ENCODE measurements at places on chromosomes 6 and 20.

DNA sequence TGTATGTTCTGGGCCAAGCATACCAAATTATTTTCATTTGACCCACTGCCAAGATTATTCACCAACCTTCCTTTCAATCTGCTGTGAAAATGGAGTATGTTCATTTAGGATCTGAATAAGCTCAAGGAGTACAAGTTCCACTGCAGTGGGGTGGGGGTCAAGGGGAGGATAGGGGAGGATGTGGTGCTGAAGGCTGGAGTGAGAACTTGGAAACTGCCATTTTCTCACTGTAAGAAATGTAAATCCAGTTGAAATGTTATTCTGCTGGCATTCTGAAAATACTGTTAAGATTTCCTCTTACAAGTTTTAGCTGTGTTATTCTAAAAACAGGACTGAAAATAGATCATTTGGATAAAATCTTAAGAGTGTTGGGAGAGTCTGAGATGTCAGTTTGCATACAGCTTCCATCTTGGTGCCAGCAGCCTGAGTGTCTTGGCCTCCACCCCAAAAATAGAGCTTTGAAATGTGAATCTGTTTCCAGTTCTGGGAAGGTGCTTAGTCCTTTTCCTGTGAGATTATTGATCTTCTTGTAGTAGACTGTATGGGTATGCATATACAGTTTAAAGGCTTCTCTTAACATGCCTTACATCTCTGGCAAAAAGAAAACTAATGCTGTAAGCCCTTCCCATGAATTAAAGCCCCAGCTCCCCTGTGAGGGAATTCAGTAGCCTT is 84.3 kb downstream of the CTNNBL1 start:
- DNase-seq, result no peak

DNA sequence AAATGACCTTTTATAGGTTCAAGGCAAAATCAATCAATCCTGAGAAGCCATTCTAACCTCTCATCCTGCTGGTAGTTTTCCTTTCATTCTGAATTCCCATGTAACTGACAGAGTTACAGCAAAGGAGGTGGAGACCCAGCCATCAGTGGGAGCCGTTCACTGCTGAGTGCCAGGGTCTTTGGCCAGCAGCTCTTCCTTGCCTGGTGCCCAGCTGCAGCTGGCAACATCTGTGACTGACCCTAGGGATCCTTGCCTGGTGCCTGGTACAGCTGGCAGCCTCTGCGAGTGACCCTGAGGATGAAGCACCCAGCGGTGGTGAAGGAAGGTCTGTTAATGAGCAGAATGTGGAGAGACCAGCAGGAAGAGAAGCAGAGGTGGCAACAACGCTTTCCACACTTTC is 314.6 kb downstream of the THBS2 start:
- DNase-seq, result no peak

GRCh38 chr20:57708694-57709673 is 831 bp downstream of the PMEPA1 start:
- no peak for DNase-seq

DNA sequence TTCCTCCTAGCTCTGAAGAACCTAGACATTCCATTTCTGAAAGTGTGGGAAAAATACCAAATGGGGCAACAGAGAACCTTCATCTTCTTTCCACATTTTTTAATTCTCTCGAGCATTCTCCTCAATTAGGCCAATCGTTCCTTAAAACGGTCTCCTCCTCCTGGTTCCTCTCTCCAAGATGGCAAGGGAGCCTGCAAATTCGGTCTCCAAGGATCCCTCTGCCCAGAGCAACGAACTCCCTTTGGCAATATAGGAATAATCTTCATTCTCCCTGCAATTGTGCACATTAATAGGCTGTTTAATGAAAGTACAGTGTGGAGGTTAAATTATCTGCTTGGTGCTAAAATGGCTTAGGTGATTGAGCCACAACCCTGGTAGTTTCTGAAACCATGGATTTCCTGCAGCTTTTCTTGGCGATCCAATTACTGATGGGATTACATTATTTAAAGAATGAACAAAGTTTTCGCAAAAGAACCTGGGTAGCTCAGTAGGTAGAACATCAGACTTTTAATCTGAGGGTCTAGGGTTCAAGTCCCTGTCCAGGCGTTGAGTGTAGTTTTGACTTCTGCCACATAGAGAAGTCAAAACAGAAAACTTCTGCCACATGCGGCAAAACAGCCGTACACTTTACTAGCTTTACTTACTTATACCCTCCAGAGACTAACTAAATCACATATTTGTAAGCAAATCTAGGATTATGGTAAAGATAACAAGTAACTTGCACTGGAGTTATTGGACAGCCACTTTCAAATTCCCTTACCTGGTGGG is 102.9 kb upstream of the ZNF184 start:
- DNase-seq, result no peak

- no peak for DNase-seq
Measured at GRCh38 chr20:23138682-23139081, 52.6 kb upstream of the CD93 start.

GRCh38 chr6:90146024-90146423 is 150.6 kb downstream of the BACH2 start:
- DNase-seq, result no peak

- DNase-seq, result no peak
Measured at GRCh38 chr6:54718541-54719023, 128.0 kb upstream of the FAM83B start.

DNA sequence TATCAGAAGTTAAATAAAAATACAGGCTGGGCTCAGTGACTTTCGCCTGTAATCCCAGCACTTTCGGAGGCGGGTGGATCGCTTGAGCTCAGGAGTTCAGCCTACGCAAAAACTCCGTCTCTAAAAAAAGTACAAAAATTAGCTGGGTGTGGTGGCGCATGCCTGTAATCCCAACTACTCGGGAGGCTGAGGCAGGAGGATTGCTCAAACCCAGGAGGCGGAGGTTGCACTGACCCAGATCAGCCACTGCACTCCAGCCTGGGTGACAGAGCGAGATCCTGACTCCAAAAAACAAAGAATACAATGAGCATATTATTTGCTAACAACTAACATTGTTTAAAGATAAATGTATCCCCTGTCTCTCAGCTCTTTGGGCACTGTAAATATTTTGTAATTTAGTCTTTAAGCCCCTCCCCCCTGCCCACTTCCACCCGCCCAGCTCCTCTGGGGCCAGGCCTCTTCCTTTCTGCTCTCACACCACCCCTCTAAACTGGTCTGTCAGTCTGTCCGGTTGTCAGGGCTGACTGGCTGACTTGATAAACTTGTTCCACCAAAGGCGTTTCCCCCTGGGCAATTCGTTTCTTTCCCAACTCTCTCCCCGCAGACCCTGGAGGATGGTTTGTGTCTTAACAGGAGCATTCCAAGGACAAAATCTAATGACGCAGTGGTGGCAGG is 62.4 kb upstream of the QKI start:
- DNase-seq, result no peak

DNA sequence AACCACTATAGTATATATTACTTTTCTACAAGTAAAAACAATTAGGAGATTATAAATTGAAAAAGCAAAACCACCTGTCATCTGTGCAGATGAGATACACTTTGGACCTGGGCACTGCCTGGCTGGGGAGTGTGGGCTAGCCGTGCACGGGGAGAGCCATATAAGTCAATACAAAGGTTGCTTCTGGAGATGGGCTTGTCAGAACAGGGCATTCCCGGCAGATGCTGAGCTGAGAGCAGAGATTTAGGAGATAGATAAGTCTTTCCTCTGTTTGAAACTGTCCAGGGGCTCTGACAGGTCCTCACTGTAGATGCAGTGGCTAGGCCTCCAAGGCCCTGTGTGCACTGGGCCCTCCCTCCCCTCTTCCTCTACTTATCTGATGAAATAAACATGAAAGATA is 34.5 kb downstream of the CD164 start:
- no peak for DNase-seq

GRCh38 chr20:8431538-8432434 is 299.7 kb downstream of the PLCB1 start:
- DNase-seq, result no peak

GRCh38 chr20:63466861-63467260 is 5.6 kb downstream of the KCNQ2 start:
- DNase-seq, result no peak

- no peak for DNase-seq
Measured at GRCh38 chr6:44539701-44540355, 152.3 kb downstream of the CDC5L start.

GRCh38 chr20:57584768-57585461 is 24.0 kb downstream of the PCK1 start:
- DNase-seq, result no peak

DNA sequence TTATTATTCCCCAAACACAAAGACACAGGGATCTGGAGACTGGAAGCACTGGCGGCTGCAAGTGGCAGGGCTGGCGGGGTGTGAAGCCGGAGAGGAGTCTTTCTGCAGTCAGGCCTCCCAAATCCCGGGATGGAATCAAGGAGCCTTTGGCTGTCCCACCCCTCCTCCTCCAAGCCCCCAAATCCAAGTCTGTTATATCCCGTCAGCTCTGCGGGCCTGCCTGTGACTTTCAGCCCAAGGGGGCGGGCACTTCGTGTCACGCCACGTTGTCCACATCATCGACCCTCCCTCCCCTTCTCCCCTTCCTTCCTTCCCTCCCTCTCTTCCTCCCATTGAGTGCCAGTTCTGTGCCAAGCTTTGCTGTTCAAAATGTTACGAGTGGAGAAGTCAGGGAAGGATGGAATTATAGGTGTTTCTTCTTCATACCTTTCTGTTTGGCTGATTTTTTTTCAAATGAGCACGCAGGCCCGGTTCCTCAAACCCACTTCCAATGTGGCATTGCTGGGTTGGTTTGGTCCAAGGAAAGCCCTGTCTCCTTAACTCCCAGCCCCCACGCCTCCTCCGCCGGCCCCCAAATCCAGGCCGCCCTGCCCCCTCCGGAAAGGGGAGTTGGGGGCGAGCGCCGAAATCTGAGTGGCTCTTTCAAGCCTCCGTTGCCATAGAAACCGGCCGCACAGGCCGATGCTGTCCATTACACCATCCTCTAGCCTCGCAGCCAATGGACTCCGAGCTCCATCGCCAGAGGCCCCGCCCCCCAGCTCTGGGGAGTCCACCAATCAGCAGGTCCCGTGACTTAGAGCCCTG is 12.7 kb downstream of the ZCCHC3 start:
- DNase-seq, result peak; percentile 97

DNA sequence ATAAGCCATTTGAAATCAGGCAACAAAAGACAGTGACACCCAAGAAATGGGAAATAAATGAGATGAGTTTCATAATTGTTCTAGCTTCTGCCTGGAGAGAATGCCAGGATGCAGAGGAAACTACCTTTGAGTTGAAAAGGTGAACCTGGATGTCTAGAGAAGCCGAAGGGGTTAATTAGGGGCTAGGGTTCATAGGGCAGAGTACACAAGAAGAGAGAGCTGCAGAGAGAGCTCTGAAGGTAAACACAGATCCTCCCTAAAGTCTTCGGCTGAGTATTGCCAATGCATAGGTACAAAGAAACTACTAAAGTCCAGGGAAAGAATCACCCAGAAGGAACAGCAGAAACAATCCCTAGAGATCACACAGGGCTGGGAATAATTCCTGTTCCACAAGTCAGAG is 119.7 kb upstream of the BEND3 start:
- DNase-seq, result no peak

DNA sequence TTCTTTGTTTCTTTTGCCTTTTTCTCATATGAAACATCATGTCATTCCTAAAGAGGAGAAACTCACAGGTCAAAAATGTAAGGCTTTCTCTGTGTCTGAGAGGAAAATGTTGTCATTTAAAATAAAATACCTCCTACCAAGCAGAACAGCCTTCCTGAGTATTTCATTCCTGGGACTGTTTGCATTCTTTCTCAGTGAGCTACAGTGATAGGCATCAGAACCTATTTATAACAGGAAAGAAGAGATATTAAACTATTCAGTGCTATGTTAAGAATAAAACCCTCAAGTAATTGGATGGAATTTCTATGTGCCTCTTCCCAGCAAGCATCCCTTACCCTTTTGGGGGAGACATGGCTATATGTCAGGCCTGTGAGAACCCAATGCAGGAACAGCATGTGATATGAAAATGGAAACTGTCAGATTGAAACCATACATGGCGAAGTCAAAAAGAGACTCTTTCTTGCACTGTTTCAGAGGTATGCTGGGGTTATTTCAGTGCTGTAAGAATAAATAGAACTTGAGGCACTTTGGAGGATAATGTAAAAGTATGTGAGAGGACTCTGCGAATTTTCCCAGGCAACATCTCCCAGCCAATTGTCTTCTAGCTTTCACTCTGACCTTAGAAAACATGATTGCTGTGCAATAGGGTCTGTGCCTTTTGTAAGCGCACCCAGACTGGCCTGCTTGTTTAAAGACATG is 133.8 kb upstream of the CCN2 start:
- DNase-seq, result no peak

- no peak for DNase-seq
Measured at GRCh38 chr6:2132416-2132815, 113.0 kb downstream of the GMDS start.

- DNase-seq, result no peak
Measured at GRCh38 chr20:24016607-24017457, 28.3 kb upstream of the GGTLC1 start.

DNA sequence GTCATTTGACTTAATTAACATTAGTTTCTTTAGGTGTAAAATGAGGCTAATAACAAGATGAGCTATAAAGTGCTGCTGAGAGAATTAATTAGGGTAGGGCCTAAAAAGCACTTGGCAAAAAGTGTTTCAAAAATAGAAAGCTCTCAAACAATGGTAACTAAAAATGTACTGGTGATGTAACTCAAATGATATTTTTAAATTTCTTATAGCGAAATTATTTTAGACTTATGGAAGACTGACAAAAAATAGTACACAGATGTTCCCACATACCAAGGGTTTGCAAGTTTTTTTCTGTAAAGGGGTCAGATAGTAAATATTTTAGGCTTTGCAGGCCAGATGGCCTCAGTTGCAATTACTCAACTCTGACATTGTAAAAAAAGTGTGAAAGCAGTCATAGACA is 190.7 kb upstream of the UFL1 start:
- no peak for DNase-seq

DNA sequence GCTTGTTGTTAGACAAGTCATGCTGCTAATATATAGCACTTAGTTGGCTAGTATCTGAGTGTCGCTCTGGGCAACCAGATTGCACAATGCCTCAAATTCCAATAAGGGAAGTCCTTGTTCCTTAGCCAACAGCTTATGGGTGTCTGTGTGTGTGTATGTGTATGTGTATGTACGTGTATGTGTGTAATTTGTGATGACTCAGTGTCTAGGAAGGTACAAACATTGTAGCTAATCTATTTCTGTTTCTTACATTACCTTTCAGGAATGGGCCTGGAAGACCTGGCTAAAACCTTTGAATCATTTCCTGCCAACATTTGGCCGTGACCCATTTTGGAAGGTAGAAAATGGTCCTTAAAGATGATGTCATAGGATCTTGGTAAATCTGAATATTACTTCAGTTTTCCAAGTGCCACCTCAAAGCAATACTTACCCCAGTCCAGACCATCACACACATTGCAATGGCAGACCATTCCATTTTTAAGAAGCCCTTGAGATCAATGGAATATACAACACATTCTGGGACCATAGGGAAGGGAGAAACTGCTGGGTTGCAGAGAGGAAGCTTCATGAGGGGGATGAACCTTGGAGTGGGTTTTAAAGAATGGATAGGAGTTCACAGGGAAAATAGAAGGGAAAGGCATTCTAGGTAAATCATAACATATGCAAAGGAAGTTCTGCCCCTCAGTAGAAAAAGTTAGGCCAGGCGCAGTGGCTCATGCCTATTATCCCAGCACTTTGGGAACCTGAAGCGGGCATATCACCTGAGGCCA is 25.1 kb downstream of the NEDD9 start:
- DNase-seq, result peak; percentile 92

- no peak for DNase-seq
Measured at GRCh38 chr20:56911946-56912345, 282.8 kb downstream of the TFAP2C start.
